EH (cell line): ENCODE measurements at places on chromosomes 13 and 19.

DNA sequence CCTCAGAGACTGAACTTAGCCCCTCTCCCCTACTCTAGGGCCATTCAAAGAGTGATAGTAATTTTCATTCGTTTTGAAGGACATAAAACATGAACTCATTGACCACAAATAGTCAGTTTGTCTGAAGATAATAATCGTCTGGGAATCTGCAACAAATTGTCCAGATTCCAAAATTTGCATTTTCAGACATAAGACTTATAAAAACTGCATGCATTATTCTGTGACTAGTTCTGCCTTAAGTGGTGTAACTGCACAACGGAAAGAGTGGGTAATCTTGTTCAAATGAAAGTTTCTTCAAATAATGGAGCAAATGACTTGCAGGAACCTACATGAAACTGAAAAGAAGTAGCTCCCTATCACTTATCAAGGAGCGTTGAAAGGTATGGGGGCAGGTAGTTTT lies 8.4 kb downstream of the CSNK1A1L start:
- peak; percentile 78 for DNase-seq

DNA sequence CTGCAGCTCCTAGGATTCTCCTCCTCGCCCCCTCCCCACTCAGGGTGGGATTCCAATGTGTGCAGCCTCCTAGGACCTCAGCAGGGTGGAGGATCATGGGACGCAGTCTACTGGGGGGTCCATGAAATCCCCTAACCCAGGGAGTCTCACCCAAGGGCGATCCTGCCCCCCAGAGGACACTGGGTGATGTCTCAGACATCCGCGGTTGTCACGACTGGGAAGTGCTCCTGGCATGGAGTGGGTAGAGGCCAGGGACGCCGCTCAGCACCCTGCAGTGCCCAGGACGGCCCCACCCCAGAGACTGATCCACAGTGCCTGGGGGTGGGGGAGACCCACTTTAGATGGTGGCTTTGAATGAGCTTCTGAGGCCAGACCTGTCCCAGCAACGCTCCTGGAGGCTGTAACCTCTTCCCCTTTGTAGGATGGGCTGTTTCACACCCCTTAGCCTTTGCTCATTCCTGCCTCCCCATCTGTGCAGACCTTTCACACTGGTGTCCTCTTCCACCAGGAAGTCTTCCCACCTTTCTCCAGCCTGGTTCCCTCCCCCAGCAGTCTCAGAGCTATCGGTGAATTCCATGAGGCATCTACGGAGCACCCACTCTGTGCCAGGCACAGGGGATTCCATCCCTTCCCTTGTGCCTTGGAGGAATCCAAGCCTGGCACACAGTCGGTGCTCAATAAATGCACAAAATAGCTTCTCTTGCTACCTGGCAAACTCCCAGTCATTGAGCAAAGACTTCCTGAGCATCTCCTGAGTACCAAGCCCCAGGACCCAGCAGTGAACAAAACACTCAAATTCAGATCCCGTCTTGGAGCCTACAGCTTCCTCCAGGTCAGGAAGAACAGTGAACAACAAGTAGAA lies 10.5 kb downstream of the SMIM24 start:
- DNase-seq: no peak

DNA sequence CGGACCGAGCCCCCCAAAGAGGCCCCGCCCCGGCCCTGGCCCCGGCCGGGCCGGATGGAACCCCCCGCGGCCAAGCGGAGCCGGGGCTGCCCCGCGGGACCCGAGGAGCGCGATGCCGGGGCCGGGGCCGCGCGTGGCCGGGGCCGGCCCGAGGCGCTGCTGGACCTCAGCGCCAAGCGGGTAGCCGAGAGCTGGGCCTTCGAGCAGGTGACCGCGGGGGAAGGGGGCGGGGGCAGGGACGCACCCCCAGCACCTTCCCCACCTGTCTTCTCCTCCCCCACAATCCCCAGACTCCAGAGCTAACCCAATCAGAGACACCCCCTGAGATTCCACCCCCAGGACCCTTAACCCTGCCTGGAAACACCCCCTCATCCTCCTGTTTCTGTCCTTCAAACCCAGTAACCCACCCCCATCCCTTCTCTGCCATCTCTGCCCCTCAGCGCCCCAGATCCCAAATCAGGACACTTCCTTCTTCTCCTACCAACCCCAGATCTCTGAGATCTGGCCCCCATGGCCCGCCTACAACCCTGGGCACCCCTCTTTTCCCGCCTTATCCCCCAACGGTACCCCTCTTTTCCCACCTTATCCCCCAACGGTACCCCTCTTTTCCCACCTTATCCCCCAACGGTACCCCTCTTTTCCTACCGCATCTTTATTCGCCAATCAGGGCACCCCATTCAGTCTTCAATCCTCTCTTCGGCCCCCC lies 505 bp downstream of the ZSWIM4 start:
- DNase-seq: peak; percentile 33

- DNase-seq: peak; percentile 34
These were observed 4.9 kb upstream of the PALM start for GRCh38 chr19:703651-704446.

DNA sequence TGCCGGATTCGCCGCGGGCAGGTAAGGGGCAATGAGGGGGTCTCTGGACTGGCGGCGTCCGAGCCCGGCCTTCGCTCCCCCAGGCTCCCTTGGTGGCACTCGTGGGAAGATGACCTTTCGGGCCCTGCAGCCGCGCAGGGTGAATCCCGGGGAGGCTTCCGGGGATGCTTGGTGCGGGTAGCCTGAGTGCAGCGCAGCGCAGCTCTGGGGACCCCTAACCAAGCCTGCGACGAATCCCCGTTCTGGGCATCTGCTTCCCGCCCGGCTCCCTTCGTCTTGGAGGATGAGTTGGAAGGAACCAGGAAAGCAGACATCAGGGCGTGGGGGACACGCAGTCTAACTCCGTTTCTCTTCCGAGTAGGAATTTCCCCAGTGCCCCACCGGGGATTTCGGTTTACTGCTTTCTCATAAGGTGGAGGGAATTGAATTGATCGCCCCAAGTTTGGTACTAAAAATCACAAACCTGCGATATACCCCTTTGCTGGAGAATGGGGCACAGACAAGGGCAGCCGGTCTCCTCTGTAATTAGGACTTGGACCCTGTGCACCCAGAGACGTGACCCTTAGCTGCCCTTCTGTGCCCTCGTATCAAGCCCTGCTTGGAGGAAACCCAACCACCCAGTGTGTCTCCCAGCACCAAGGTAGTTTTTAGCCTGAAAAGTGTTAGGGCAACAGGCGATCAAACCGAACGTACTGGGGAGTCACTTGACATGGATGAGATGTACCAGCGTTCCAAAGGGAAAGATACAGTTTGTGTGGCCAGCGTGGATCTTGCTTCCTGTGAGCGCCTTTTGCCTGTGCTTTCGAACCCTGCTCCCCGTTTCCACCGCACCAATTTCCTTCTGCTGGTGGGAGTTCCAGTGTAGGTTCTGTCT lies 1.0 kb downstream of the GPC5 start:
- no peak for DNase-seq

DNA sequence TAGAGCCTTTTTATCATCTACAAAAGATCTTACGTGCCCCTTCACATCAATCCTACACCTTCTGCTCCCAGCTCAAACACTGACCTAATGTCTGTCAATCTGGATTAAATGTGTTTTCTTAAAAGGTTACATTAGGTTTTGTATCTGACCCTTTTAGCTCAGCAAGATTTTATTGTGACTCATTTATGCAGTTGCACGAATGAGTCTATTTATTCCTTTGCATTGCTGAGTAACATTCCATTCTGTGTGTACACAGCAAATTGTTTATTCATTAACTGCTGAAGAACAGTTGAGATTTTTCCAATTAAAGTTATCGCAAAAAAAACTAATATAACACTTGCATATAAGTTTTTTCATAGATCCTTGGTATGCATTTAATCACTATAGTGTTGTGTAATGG lies 253.9 kb upstream of the GPC6 start:
- DNase-seq: no peak

- peak; percentile 40 for DNase-seq
These were observed 9.5 kb downstream of the ADAMTSL5 start for GRCh38 chr19:1503089-1503924.

DNA sequence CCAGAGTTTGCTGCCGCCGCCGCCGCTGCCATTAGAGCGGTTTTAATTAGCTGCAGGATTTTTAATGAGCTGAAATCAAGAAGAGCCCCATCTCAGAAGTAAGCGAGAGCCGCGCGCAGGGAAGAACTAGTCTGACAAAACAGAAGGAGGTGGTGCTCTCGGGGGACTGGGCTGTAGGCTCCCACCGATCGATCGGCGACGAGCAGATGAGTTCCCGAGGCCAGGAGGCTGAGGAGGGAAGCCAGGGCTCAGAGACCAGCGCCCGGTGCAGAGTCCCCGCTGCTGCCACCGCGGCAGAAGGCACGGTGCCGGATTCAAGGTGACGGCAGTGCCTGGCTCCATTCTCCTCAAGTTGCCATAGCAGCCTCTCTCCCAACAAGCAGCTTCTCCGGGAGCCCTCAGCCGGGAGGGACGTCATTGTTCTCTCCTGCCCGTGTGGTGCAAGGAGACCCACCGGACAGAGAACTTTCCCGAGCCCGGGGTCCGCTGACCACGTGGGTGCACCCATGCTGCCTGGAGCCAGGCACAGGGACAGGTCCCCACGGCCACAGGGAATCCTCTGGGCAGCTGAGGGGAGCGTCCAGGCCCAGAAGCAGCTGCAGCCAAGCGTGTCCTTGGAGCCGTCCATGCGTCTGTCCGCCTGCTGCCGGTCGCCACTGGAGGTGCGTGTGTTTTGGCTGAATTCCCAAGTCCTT lies 62.9 kb downstream of the CHST8 start:
- DNase-seq: no peak

GRCh38 chr13:80555796-80556678 lies 215.1 kb upstream of the SPRY2 start:
- DNase-seq: no peak

GRCh38 chr13:41928323-41928722 lies 32.6 kb downstream of the VWA8 start:
- no peak for DNase-seq

DNA sequence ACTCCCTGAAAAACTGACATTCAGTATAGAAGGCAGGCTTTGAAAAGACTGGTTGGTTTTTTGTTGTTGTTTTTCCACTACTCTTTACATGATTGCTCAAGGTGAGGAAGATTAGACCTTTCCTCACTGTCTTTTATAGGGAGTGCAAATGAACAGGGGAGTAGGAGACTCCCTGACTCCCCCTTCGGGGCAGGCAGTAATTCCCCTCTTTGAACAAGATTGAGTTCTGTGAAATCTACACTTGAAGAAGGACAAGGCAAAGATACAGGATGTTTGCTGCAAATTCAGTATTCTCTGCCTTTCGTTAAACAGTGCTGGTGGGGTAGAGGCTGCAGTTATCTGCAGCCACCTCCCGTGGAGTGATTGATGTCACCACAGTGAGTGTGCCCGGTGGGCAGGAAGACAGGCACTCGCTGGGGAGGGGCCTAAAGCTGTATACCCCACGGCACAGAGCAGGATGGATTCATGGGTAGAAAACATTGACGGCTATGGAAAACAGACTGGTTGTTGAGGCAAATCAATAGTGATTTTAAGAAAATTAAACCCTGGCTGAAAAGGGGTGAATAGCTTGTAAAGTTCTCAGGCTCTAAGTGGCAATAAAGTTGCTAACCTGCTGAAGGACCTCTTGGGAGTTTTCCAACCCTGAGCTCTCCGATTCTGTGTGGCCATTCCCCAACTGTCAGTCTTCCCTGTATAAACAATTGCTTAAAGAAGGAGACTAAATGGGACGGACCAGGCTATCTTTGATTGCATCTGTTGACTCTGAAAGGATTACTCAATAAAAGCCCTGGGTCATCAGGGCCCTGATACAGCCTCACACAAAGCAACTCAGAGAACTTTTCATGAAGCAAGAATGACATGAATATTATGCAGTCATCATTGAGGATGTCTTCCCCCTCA lies 308.3 kb downstream of the TBC1D4 start:
- DNase-seq: peak; percentile 45

- no peak for DNase-seq
These were observed 39.9 kb downstream of the DOCK9 start for GRCh38 chr13:98937911-98938381.

DNA sequence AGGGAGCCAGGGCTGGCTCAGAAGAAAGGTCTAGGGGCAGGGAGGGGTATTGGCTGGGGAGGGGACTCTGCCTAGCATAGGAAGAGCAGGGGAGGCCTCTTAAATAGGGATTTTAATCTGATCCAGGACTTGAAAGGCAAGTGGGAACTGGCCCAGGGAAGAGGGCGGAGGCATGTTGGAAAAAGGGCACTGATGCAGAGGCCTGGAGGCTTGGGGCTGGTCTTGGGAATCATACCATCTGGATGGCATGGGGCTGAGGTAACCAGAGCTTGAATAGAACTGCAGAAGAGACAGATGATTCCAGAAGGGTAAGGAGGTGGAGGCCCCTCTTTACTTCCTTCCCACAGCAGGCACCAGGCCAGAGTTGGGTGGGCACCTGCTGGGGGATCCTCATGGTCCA lies 29.1 kb downstream of the CERS4 start:
- no peak for DNase-seq

DNA sequence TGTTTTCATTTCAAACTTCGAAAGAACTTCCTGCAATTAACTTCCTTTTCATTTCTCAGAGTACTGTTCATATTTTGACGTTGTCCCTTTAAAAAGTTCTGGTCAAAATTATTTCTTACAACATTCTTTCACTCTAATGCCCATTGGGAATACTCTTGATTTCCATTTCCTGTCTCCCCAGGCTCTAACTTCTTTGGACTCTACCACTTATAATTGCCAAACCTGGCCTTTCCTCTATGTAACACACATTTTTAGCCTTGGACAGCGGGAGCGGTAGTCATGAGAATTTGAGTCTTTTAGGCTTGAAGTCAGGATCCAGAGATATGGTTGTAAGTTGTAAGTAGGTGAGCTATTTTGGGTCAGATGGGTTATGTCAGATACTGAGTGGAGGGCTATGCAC lies 163.5 kb upstream of the SPRY2 start:
- DNase-seq: no peak

DNA sequence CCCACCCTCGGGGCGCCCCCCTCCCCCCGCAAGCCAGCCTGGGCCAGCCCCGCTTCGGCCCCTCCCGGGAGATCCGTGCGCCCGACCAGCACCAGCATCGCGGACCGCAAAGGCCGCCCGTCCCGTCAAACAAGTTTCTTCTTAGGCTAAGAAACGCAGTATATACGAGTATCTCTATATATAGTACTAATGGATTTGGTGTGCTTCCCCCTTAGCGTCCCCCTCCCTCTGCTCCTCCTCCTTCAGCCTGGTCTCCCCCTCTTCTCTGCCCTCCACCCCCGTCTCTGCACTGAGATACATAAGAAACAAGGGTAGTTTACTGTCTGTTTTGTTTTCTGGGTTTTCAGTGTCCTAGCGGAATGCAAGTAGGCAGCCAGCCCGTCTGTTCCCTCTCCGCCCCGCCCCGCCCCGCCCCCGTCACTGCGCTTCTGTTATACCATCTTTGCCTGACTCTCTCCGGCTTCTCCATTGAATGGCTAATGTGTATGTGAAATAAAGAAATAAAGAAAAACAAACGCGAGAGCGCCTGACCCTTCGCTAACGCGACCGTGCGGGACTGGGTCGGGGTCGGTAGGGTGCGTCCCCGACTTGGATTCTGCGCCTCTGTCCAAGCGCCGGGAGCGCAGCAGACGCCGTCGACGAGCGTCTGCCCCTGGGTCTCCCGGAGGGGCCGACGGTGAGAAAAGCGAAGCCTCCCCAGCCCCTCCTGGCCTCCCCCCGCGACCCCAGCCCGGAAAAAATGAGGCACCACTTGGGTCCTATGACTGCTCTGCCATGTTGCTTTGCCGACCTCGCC lies 4.2 kb downstream of the LYL1 start:
- peak; percentile 72 for DNase-seq
